Brain pericyte (primary cell): ENCODE measurements at places on chromosomes 5 and 9.

DNA sequence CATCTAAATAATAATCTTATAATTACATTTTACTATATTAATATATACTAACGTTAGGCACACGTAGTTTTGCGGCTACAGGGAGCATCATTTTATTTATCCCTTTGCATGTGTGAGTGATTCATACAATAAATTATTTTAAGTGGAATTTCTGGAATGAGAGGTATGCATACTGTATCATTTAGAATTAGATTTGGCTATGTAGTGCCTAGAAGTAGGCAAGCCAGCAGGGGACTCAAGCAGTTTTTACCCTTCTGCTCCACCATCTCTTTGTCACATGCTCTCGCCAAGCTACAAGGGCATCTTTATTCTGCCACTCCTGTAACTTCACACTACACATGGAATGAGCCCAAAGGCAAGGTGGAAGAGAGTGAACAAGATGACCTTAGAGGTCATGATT, 60.8 kb downstream of the MEGF10 start:
- DNase-seq = no peak

GRCh38 chr9:125361837-125362531, 100.4 kb downstream of the GAPVD1 start:
- no peak for DNase-seq

- DNase-seq = no peak
These were observed 341.1 kb downstream of the ASTN2 start for GRCh38 chr9:117073539-117074341.

GRCh38 chr5:59823420-59823819, 70.1 kb downstream of the PDE4D start:
- no peak for DNase-seq

DNA sequence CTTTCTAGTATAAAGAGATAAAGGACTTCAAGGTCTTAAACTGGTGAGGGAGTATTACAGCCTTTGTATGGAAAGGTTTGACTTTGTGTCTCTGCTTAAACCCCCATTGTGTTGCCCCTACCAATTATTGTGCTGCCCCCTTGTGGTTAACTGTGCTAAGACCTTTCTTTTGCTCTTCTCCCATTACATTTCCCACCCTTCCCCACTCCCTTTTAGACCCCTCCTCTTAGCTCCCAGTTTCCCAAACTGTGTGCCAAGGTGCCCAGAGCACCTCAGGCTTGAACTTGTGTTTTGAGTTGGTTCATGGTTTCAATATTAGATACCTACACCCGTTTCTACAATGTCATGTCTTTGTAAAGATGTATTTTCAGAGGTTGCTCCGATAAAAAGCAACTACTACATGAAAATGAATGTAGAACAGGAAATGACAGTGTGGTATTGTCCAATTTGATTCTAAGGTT, 2.9 kb downstream of the JAK2 start:
- no peak for DNase-seq

GRCh38 chr5:57956636-57957035, 474.0 kb upstream of the ACTBL2 start:
- no peak for DNase-seq

DNA sequence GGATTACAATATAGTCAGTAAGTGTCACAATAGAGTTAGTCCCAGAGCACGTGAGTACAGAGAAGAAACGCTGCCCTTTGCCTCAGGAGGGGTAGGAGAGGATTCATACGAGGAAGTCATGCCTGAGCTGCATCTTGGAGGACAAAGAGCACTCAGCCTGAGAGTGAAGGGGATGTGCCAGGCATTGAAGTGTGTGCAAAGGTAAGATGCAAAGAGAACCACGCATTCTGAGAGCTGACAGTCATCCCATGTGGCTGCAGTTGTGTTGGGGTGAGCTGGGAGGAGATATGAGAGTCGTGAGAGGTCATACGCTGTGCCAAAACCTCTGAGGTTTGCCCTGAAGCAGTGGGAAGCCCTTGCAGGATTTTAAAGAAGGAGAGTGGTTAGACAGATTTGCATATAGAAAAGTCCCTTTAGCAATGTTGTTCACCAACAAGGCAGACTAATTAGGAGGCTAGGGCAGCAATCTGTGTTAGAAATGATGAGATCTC, 97.5 kb downstream of the PIP5K1B start:
- no peak for DNase-seq

- no peak for DNase-seq
These were observed 8.5 kb upstream of the TNFSF8 start for GRCh38 chr9:114938687-114939575.

DNA sequence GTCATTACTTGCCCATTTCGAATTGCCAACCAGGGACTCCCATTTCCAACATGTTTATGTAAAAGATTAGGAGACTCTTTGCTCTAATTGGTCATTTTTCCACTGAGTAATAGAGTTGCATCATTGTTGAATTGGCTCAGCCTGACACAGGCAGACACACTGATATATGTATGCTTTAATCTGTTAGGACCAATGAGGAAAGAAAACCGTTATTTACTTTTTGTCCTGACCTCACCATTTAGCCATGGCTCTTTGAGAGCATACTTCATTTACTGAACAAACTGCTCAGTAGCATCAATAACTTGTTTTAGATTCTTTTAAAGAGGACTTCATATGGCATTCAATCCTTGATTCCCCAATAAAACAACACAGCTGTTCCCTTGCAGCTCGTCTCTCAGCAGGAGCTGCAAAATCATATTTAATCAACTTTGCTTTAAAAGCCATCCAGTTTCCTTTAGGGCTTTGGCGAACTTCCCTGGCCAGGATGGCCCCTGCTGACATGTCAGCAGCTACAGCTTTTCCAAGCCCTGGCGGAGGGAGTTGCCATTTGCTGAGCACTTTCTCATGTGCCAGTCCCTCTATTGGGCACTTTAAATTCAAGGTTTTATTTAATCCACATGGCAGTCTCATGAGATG, 251.5 kb upstream of the TNC start:
- peak; percentile 92 for DNase-seq

GRCh38 chr9:117304549-117304948, 110.3 kb downstream of the ASTN2 start:
- no peak for DNase-seq

GRCh38 chr9:6673326-6674025, 27.9 kb upstream of the GLDC start:
- no peak for DNase-seq

DNA sequence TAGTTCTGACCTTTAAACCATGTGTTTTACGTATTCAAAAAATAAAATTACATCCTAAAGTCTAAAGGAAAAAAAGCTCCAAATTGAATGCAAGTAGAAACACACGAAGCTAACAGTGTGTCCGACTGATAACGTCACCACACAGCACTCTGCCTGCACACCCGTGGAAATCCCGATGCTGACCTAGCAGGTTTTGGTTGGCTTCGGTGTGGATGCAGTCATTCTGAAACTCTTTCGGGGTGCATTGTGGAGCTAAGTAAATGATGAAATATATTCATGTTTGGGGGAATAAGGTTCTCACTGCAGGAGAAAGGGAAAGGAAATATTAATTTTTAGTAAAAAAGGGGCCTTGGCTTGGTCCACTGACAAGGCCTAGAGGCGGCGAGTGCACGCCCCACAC, 2.0 kb downstream of the RASGEF1C start:
- no peak for DNase-seq

- DNase-seq = no peak
These were observed 100.6 kb downstream of the KIAA0825 start for GRCh38 chr5:94517490-94518488.

DNA sequence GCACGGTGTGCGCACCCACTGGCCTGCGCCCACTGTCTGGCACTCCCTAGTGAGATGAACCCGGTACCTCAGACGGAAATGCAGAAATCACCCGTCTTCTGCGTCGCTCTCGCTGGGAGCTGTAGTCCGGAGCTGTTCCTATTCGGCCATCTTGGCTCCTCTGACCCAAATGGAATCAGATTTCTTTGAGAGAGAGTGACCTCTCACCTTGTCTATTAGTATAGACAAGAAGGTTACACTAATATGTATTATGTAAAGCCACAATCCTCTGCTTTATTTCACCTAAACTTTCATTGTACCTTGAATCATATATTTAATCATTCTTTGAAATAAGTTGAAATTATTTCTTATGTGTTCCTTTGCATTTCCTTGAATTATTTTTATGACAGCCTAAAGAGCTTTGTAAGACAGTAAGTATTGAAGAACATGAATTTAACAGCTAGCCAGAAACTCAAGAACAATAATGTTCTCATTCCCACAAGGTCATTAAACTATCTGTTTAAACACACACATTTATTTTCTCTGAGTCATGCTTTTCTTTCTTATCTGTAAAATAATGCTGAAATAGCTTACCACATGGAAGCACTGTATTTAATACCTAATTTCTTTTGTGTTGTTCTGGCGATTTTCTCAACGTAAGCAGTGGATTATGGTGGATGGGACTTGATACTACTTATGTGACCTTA, 91.8 kb upstream of the DMRTA1 start:
- no peak for DNase-seq

- DNase-seq = no peak
These were observed 128.4 kb downstream of the PTTG1 start for GRCh38 chr5:160550075-160550474.

GRCh38 chr9:76680716-76681425, 83.4 kb upstream of the PCA3 start:
- DNase-seq = no peak

DNA sequence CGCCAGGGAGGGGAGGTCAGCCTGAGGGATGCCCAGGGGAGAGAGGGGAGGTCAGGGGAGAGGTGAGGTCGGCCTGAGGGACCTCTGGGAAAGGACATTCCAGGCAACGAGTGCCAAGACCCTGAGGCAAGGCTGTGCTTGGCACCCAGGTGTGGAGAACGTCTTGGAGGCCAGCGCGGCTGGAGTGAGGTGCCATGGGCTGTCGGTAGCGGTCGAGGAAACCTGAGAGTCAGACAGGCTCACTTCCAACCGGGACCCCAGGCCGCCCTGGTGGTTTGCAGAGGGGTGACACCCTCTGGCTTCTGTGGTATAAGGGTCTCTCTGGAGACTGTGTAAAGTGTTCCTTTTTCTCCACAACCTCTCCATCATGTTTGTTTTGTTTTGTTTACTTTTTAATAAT, 82.9 kb downstream of the CACNA1B start:
- no peak for DNase-seq

DNA sequence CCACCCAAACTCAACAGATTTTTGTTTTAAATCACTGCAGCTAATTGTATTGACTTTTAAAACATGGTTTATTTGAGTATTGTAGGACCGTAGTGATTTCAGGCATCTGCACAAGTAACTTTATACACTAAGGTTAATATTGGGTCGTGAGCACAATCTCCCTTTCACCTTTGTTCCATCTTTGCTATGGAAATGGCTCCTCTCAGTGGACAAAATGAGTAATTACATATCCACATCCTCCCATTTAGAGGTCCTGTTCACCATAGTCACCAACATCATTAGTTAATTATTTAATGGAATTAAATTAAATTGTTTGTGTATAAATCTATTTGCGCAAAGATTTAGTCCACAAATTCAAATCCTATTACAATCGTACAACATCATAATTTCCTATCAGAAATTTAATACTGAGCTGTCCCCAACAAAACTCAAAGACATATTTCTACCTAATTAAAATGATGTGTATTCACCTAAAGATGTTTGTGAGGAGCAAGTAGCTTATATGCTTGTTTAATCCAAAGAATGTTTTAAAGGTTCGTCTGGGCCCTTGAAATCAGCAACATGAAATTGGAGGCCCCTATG, 173.0 kb upstream of the DAPK1 start:
- DNase-seq = no peak

DNA sequence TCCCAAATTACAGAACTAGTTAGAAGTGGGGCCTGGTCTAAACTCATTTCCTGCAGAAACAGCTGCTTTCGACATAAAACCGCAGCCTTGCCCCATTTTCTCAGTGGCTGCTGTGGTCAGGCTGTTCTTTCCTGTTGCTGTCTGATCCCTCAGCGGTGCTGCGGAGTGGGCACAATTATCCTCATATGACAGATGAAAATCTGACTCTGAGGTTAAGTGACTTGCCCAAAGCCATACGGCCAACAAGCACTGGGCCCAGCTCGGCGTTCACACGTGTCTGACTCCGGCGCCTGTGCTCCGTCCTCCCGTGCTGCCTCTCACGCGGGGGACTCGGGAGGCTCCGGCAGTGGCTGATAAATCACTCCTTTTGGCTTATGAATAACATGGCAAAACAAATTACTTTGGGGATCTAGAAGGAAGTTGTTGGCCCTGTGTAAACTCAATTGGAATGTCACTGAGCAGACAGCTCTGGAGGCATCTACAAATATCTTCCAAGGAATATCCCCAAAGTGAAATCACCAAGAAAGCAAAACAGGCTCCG, 142.6 kb upstream of the LMX1B start:
- DNase-seq = no peak

- no peak for DNase-seq
These were observed 2.8 kb downstream of the ST8SIA4 start for GRCh38 chr5:100900142-100900795.

DNA sequence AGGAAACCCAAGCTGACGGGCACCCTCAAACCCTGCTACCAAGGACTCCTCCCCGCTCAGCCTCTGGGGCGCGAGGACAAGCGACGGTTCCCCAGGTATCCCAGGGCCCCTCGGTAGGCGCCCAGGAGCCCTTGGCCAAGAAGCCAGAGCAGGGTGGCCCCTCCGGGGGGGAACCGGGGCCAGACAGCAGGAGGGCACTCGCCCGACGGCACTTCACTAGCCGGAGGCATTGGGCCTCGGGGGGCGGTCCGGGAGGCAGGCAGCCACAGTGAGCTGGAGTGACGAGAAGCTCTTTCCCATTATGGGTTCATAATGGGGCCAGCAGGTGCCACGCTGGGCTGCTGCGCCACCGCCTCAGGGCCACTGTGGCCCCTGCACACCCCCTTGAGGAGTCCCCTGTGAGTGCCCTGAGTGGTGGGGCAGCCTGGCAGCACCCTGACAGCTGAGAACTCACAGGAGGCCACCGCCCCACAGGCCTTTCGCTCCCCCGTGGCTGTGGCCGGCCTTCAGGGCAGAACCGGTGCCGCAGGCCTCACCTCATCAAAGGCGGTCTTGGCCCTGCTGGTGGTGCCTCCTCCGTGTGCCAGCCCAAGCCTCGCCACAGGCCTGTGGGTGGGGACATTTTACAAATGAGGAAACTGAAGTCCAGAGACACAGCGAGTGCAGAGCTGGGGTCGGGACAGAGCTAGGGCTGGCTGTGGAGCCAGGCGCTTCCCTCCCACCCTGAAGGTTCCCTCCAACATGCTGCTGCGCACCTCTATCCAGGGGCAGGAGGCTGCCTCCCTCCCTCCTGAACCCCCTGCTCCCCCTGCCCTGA, 68.7 kb downstream of the PSMB7 start:
- DNase-seq = no peak

GRCh38 chr9:71643330-71643729, 125.0 kb downstream of the CEMIP2 start:
- no peak for DNase-seq

DNA sequence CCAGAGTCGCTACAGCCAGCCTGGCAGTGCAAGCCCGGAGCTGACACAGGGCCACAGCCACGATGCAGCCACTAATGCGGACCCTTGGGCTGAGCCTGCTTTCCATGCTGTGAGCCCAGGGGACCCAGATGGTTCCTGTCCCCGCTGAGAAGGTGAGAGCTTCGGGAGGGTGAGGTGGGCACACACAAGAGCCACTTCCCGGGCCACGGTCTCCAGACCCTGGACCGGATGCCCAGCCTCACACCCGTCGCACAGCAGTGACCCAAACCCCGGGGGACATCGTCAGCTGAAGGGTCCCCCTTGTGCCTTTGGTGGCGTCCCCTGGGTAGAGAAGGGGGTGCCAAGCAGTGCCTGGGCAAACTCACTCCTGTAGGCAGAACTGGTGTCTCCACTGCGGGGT, 13.4 kb downstream of the PAEP start:
- no peak for DNase-seq
